ENCODE measurements at places on chromosomes 1 and 21. TPM values are rescaled to one million over a fixed set of nuclear protein-coding genes. Genes with fewer than 3 reads are reported as not detected.

Gene PRDX6
- total RNA-seq: 251 TPM

Gene HORMAD1
- total RNA-seq: 0.17 TPM

Gene ORC1
- total RNA-seq: 11.2 TPM

Gene ACTL8
- total RNA-seq: not detected

Gene ADORA3
- total RNA-seq: not detected

Gene PADI2
- 0.17 TPM for total RNA-seq

Gene C1QTNF12
- 0.56 TPM for total RNA-seq

Gene MYOG
- not detected for total RNA-seq

Gene PGLYRP4
- not detected for total RNA-seq

Gene AGT
- total RNA-seq: under 0.01 TPM

Gene DESI2
- 57.5 TPM for total RNA-seq

Gene ZNF697
- 21.1 TPM for total RNA-seq

Gene GTF2B
- total RNA-seq: 32.7 TPM

Gene TNFAIP8L2
- 0.14 TPM for total RNA-seq

Gene RIPK4
- 0.09 TPM for total RNA-seq

Gene SERPINC1
- total RNA-seq: not detected

Gene FBXO2
- 1.7 TPM for total RNA-seq

Gene NBPF6
- total RNA-seq: not detected

Gene RAB25
- not detected for total RNA-seq

Gene SLC5A9
- not detected for total RNA-seq

Gene MEX3A
- 8.8 TPM for total RNA-seq

Gene TMEM240
- 1.7 TPM for total RNA-seq

Gene S100A7A
- not detected for total RNA-seq

Gene MAP10
- total RNA-seq: 1.2 TPM

Gene PNRC2
- 157 TPM for total RNA-seq

Gene BTBD8
- total RNA-seq: 6.1 TPM

Gene PLPPR5
- total RNA-seq: not detected

Gene SH2D5
- under 0.01 TPM for total RNA-seq

Gene CDA
- total RNA-seq: 2.4 TPM

Gene MACF1
- 751 TPM for total RNA-seq

Gene S100A12
- total RNA-seq: not detected

Gene NUF2
- total RNA-seq: 5.3 TPM

Gene IL12RB2
- not detected for total RNA-seq

Gene WNT3A
- not detected for total RNA-seq

Gene RGS7
- total RNA-seq: under 0.01 TPM

Gene NBPF4
- total RNA-seq: not detected

Gene DPH2
- 24.2 TPM for total RNA-seq

Gene PTGFR
- 0.34 TPM for total RNA-seq

Gene S100A7
- not detected for total RNA-seq

Gene CHODL
- not detected for total RNA-seq

Gene CRABP2
- not detected for total RNA-seq

Gene SSR2
- total RNA-seq: 723 TPM

Gene SLAMF6
- not detected for total RNA-seq

Gene HRNR
- total RNA-seq: not detected

Gene LCE1B
- not detected for total RNA-seq

Gene TRABD2B
- not detected for total RNA-seq

Gene CFHR2
- not detected for total RNA-seq

Gene SELP
- total RNA-seq: 2.6 TPM

Gene GFI1
- not detected for total RNA-seq

Gene TTC4
- total RNA-seq: 21.8 TPM

Gene PHTF1
- total RNA-seq: 65.7 TPM

Gene LIN28A
- not detected for total RNA-seq

All from dermis blood vessel endothelial cell (primary cell).